ENCODE measurements at places on chromosomes 1 and 21.

DNA sequence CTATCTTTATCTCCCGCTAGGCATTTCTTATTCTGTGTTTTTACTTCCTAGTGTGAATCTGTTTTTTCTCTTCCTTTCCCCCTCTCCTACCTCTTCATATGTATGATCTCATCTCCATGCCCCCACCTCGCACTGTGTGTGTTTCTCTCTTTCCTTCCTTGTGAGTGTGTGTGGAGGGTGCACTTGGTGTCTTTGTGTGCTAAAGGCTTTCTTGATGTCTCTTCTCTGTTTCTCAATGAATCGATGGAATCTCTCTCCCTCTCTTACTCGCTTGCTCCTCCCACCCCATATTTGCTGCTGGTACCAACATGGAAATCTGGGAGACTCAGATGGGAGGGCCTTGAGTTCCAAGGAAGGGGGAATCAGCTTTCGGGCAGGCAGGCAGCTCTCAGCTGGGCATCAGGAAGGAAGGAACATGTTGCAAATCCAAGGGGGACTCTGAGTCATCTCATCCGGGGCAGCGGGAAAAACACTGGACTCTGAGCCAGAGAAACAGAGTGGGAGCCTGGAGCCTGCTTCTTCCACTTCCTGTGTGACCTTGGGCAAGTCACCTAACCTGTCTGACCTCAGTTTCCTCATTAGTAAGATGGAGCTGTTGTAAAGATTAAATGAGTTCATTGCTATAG is 147.5 kb downstream of the PTPRU start:
- no peak for DNase-seq

DNA sequence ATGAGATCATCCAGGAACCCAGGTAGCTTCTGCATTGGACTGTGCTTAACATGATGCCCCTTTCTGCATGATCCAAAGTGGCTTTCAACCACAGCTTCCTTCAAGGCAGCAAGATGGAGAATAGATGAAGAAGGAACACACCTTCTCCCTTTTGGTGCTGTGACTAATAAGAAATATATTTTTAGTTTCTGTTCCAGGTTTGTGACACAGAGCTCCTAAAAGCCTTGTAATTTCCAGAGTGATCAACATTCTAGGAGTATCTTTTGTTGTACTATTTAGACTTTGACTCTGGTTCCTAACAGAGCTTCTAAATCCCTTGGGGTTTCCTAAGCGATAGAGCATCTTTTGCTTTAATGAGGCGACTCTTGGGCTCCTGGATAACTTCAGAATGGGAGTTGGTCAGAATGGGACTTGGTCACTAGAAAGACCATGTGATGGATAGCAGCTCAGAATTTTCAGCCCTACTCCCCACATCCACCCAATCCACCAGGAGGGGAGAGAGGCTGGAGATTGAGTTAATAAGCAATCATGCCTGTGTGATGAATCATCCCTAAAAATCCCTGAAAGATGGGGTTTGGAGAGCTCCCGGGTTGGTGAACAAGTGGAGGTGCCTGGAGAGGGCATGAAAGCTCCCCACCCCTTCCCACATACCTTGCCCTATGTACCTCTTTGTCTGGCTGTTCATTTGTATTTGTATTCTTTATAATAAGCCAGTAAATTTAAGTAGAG is 134.8 kb downstream of the FGGY start:
- no peak for DNase-seq

DNA sequence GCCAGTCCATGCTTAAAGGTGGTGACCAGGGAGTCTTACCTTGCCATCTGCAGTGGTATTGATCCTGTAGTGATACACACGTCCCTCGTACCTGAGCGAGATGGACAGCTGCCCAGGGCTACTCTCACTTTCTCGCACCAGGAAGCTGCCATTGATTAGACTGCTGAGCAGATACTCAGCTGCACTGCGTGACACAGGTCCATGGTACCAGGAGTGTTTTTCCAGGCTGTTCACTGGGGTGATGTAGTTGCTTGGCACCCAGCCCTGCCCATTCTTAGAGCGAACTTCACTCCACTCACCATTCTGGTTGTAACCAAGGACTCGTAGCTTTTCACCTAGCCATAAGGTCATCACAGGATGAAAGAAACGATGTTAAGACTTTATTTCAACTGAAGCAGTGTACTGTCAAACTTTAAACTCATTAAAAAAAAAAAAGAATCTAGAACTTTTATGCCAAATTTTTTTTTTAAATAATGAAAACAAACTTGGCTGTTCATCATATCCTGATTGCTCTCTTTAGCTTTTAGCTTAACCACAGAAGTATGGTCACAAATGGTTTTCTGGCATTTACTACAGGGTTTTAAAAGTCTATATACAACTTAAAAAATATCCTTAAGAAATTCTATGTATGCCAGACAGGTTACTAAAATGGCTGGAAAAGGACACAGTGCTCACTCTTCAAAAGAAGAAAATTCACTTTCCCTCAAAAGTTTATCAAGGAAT is 44.6 kb downstream of the TOR3A start:
- no peak for DNase-seq

DNA sequence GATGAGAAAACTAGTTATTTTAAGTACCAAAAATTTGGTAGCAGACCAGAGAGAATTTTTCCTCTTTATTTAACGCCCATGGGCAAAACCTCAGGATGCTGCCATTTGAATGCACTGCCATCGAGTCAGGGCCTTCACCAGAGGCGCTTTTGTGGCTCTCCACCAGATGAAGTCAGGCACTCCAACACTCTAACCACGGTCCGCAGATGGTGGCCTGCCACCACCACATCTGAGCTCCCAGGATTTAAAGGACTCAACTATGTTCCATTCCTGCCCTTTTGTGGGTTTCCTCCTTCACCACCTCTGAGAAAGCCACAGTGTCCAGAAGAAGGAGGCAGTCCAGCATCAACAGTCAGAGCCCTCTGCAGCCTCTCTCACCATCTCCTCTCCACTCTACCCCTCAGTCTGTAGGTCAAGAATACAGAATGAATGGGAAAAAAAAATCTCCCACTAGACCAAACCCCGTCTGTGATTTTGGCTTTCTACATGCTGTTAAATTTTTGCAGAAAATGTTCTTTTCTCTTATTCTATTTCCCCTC is 647.4 kb downstream of the USP25 start:
- DNase-seq, result no peak

GRCh38 chr1:173148971-173149370 is 58.2 kb downstream of the TNFSF4 start:
- DNase-seq, result no peak

DNA sequence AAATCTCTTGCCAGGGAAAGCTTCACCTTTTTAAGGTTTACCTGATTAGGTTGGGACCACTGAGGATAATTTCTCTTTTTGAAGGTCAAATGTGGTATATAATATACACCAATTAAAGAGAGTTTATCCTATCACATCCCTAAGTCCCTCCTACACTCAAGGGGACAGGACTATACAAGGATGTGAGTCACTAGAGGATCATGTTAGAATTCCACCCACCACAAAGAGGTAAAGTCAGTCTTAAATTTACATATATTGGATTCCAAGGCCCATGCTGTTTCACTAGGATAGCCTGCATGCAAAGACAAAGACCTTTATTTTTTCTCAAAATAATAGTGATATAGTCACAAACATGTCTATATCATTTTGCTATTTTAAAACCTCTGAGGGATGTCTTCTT is 164.4 kb downstream of the GIPC2 start:
- DNase-seq, result no peak

DNA sequence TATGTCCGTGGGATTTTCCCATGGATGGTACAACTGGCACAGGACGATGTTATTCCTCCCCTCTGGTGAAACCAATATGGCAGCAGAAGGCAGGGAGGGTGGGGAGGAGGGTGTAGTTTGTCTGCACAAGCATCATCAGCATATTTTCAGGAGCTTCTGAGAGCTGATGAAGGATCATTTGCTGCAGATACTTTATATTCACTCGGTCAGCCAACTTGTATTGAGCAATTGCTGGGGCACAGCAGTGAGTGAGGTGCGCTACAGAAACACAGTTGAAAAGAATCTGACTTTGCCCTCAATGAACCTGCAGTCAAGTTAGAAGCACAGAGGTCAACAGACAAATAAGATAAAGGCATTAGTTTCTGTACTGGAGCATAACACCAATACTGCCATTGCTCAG is 13.0 kb downstream of the PKP1 start:
- DNase-seq, result no peak

- DNase-seq, result no peak
These were observed 13.9 kb upstream of the C1orf141 start for GRCh38 chr1:67148516-67149178.

DNA sequence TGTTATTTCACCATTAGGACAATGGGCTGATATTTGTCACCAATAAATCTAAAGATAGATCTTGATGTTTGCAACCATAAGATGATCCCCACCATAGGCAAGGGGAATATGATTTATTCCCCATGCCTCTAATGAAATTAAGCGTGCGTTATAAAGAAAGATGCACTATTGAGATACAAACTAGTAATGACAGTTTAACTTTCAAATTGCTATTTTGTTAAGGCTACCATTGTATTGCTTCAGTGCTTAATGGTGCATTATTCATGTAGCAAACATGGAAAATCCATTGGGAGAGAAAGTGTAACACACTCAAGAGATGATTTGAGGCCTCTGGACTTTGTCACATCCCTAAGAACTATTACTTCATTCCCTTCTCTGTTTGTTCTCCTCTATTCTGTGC is 108.9 kb upstream of the TRABD2B start:
- DNase-seq, result no peak

DNA sequence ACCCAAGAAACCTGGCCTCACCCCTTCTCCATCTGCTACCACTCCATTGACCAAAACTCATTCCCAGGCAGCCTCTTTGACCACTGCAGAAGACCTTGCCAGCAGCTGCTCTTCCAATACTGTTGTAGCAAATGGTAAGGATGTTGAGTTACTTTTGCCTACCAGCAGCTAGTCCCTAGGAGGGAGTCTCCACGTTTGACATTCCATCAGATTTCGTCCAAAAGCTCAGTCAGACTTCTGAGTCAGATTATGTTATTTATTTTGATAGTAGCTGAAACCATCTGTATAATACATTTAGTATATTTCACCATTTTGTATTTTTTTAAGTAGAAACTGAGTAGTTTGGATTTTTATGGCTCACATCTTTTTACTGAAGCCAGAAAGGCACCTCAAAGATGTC is 51.5 kb upstream of the WNT2B start:
- no peak for DNase-seq

Measured in GM19239 (cell line).